Retina (tissue), 1 donor: ENCODE measurements at places on chromosomes 11 and 22.

- DNase-seq = no peak
These were observed 259.9 kb upstream of the CTSC start for GRCh38 chr11:88597387-88597786.

- no peak for DNase-seq
These were observed 32.2 kb downstream of the PARVA start for GRCh38 chr11:12409621-12410005.

- no peak for DNase-seq
These were observed 92.8 kb upstream of the LINC01488 start for GRCh38 chr11:69388661-69389060.

GRCh38 chr11:85569525-85569924 is 57.6 kb downstream of the DLG2 start:
- no peak for DNase-seq

- DNase-seq = peak; percentile 40
These were observed 61.1 kb downstream of the WT1 start for GRCh38 chr11:32374261-32374711.

- DNase-seq = no peak
These were observed 386.5 kb downstream of the SOX6 start for GRCh38 chr11:15969701-15970329.

- no peak for DNase-seq
These were observed 830 bp downstream of the C11orf97 start for GRCh38 chr11:94513091-94513490.

GRCh38 chr22:42190274-42190673 is 59.7 kb upstream of the CYP2D6 start:
- DNase-seq = no peak

DNA sequence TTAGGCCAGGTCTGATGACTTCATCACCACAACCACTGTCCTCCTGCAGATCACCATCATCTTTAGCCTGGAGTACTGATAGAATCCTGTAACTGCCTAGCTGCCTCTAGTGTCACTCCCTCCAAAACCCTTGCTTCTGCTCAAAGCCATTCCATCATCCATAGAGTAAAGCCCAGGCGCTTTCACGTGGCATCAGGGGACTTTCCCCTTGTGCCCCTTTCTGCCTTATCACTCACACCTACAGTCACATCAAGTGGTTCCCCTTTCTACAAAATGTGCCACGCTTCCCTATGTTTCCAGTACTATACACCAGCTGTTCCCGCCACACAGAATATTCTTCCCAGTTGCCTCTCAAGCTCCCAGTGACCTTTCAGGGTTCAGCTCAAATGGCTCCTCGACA is 75.9 kb downstream of the MN1 start:
- no peak for DNase-seq
